ENCODE measurements at places on chromosomes 2 and 18.

- no peak for DNase-seq
These were observed 155.3 kb upstream of the TWIST2 start for GRCh38 chr2:238692562-238692961.

DNA sequence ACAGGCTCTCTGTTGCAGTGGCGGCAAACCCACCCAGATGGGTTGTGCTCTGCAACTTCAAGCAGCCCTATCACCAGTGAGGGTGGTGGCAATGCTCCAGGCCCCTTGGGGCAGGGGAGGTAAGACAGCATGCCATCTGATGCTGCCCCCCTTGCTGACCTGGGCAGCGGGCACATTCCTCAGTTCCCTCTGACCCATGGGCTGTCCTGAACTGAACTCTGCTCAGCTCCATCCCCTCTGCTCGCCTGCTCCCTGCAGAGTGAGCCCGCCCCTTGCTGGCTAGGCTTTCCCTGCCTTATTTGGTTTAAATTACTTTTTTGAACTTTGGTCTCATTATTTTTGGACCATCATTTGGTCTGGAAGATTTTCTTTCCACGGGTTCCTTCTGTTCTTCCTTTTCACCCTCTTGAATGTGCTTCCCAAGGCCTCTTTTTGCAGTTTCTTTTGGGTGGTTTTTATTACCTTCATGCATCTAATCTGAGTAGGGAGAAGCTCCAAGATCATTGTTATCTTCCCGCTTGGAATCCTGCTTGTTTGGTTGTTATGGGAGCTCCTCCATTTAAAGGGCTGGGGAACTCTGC lies 565.4 kb downstream of the TNS1 start:
- DNase-seq, result no peak

DNA sequence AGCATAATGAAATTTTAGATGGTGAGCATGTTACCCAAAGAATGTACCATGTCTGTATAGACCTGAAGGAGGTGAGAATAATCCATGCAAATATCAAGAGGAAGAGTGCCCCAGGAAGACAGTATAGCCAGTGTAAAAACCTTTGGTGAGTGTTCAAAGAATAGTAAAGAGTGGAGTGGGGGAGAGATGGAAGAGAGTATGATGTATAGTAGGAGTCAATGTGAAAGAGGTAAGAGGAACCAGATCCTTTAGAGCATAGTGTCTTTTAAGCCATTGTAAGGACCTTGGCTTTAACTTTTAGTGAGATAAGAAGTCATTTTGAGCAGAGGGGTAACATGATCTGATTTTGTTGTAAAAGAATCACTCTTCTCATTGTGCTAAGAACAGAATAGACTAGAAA lies 1052.3 kb upstream of the ZEB2 start:
- DNase-seq, result no peak

- DNase-seq, result no peak
These were observed 1080.0 kb downstream of the DSC3 start for GRCh38 chr18:29962579-29962978.

GRCh38 chr2:241103176-241103595 lies 1.1 kb upstream of the MTERF4 start:
- no peak for DNase-seq

DNA sequence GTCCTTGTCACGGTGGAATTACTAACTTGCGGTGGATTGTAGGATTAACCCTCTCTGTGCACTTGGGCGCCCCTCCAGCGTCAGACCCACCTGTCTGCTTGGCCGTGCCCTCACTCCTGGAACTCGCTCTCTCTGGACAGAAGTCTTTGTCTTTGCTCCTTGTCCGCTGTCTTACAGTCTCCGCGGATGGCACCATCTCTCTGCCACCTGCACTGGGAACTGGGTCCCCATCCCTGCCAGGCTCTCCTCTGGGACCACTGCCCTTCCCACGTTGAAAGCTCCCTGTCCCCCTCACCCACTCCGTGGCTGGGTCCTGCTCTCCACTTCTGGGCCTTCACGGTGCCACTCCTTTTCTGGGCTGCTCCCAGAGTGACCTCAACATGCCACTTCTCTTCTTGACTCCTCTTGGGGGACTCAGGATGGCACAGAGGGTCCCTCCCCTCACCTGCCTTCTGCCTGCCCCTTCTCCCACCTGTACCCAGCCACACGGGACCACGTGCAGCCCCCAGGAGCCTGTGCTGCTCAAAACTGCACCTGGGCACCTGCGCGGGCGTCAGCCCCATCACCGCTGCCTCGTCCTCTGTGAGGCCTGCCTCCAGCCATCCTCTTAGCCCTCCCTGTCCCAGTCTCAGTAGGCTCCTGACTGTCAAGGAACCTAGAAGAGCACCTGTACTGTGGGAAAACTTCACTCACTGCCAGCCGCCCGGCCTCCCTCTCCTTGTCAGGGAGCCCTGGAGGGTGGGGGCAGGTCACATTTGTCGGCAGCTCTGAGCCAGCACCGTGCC lies 11.1 kb downstream of the CNDP2 start:
- no peak for DNase-seq

DNA sequence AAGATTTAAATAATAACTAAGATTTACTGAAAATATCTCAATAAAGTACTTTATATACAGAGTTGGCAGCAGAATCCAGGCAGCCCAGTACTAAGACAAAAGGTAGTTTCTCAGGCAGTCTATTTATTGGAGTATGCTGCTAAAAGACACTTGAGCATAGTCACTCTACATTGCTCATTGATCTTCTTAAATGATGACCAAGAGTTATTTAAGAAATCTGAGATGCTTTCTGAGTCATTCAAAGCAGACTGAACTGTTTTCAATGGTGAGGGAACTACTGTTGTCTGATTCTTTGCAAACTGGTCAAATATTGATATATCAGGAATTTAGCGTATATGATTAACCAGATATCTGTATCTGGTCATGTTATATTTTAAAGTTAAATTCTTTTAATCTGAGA lies 133.6 kb downstream of the PHLPP1 start:
- peak; percentile 37 for DNase-seq

Data from kidney tubule cell (primary cell).